ENCODE measurements at places on chromosomes 1 and 21. TPM values are rescaled to one million over a fixed set of nuclear protein-coding genes. Genes with fewer than 3 reads are reported as not detected.

DNA sequence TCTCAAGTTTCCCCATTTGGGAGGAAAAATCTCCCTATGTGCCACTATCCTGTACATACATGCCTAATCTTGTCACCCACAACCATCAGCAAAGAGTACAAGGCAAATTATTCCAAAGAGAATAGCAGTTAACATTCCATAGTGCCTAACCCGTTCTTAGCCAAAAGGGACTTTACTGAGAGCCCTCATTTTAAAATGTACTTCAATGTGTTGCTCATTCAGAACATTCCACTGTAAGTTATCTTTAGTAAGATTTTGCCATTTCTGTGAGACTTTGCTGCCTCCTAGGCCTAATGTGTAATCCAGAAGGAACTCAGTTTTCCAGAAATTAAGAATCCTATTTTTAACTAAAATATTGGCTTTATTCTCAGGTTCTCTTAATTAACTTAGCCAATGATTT is 11.3 kb upstream of the MRPL55 start:
- no peak overlapping the region for H3K27ac ChIP-seq
- H3K27me3 ChIP-seq, result no peaks in the 10 kb centered on the region
- no peak for DNase-seq

The WNT4 gene
- total RNA-seq, result not detected

DNA sequence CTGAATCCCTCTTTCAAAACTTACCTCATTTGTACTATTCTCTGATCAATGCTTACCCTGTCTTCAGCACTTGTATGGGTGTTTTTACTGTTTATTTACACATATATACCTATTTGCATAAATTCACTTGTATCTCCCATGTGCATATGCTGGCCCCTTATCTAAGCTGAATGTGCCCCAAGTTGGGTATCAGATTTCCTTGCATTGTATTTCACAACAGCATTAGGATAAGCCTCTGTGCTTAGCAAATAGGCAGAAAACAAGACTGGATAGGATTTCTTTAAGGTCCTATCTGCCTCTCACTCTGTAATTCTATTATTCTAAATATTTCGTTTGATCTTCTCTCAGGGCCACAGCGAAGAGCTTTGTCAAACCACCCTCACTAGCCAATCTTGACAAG is 45.9 kb upstream of the IPO9 start:
- H3K27ac ChIP-seq, result no peak overlapping the region
- no peaks in the 10 kb centered on the region for H3K4me1 ChIP-seq
- H3K4me3 ChIP-seq, result no peak overlapping the region
- peaks cover 3% of the 10 kb centered on the region for H3K27me3 ChIP-seq
- DNase-seq, result no peak

The S100A16 gene
- total RNA-seq, result not detected

The FMO5 gene
- total RNA-seq, result 0.10 TPM

- no peaks in the 10 kb centered on the region for H3K36me3 ChIP-seq
- H3K27ac ChIP-seq, result no peak overlapping the region
- DNase-seq, result no peak
- H3K4me1 ChIP-seq, result no peaks in the 10 kb centered on the region
- no peak overlapping the region for H3K4me3 ChIP-seq
Measured at GRCh38 chr1:22824975-22825374, 114.3 kb downstream of the EPHB2 start.

The AKR7A3 gene
- total RNA-seq, result 1.1 TPM

The CLCNKB gene
- total RNA-seq, result not detected

The RIPPLY3 gene
- total RNA-seq, result not detected

DNA sequence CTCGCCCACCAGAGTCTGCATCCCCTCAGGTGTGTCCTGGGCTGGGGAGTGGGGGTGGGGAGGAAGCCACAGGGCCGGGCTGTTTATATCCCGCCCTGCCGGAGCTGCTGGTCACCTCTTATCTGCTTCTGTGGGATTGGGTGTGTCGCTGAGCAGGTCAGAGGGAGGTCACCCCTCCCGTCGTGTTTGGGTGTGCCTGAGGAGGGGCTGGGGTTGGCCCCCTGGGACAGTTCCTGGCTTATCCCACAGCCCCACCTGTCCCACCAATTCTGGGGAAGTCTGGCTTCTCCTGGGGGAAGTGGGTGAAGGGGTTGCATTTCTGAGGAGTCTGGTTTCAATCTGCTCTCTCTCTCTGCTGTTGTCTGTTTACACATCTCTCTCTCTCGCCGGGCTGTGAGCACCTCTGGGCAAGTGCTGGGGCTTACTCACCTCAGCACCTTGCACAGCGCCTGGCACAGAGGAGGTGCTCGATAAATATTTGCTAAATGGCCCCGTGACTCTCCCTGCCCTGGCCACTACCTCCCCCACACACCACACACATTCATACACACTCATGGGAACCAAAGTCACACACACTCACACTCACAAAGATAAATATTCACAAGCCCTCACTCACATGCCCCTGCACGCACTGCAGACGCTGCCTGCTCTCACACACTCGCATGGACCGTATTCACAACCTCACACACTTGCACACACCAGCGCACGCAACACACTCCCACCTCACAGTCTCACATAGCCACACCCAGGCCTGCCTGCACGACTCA is 8.3 kb downstream of the ELF3 start:
- no peaks in the 10 kb centered on the region for H3K36me3 ChIP-seq
- H3K27ac ChIP-seq, result no peak overlapping the region
- DNase-seq, result no peak
- no peak overlapping the region for H3K4me3 ChIP-seq

The IL24 gene
- 0.16 TPM for total RNA-seq

DNA sequence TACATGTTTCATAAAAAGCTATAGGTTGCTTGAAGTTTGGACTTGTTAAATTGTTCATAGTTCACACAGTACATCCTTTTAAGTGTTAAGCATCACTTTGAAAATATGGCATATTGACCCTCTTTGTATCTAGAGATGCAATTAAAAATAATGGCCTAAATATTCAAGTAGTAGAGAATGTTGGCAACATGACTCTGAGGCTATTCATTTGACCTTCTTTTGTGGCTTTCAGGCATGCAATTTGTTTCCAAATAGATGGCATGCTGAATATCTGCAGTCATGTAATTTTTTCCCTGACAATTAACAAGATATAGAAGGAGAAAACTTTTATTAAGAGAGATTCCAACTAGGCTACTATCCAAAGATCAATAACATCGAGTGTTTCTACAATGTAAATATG is 230.5 kb upstream of the ZRANB2 start:
- H3K27ac ChIP-seq, result no peak overlapping the region
- H3K36me3 ChIP-seq, result no peaks in the 10 kb centered on the region
- DNase-seq, result no peak
- H3K27me3 ChIP-seq, result no peaks in the 10 kb centered on the region
- H3K4me1 ChIP-seq, result no peaks in the 10 kb centered on the region

DNA sequence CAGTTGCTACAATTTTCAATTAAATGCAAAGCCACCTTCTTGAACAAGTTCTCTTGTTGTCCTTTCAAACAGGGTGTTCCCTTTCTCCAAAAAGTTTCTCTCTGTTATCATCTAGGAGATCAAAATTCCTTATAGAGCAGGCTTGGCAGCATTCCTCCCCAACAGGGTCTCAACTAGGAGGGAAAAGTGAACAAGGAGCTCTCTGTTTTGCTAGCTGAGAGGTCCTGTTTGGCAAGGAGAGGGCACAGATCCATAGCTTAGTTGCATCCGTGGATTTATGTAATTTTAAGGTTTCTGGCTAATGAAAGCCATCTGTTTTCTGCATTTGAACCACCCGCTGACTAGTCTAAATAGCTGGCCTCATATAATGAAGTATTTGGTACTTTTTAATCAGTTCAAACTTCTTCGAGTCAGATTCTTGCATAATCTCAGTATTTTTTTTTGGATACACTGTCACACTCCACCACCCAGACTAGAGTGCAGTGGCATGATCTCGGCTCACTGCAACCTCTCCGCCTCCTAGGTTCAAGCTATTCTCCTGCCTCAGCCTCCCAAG is 54.0 kb downstream of the APP start:
- no peaks in the 10 kb centered on the region for H3K27me3 ChIP-seq
- no peak for DNase-seq
- H3K27ac ChIP-seq, result no peak overlapping the region
- H3K4me3 ChIP-seq, result no peak overlapping the region
- H3K36me3 ChIP-seq, result no peaks in the 10 kb centered on the region

GRCh38 chr1:151968058-151968457 is 25.6 kb downstream of the S100A10 start:
- 0 out of 2 replicates have a peak, but pooled peaks cover 5% of the 10 kb centered on the region for H3K27me3 ChIP-seq
- H3K36me3 ChIP-seq, result no peaks in the 10 kb centered on the region
- H3K4me1 ChIP-seq, result no peaks in the 10 kb centered on the region
- no peak overlapping the region for H3K27ac ChIP-seq
- no peak overlapping the region for H3K4me3 ChIP-seq

The PLA2G2D gene
- total RNA-seq, result 0.27 TPM

GRCh38 chr21:43752758-43753438 is 23.2 kb downstream of the CSTB start:
- H3K27ac ChIP-seq, result no peak overlapping the region
- H3K36me3 ChIP-seq, result peaks cover 9% of the 10 kb centered on the region
- H3K27me3 ChIP-seq, result no peaks in the 10 kb centered on the region
- no peak for DNase-seq

DNA sequence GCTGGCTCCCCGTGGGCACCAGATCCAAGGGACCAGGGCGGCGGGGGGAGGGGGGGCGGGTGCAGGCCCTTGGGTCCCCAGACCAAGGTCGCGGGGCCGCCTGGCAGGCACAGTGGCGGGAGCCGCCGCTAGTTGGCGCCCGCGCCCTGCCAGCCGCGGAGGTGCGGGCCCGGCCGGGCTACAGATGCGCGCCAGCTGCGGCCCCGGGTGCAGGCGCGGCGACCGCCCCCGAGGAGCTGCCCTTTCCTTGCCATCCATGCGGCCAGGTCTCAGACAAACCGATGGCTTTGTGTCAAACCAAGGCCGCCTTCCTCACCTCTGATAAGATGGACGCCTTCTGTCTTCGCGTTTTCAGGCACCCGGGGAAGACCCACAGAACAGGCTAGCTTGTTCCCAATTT is 2.2 kb upstream of the RUNX3 start:
- H3K4me1 ChIP-seq, result peaks cover 42% of the 10 kb centered on the region
- no peak overlapping the region for H3K4me3 ChIP-seq
- no peak for DNase-seq

DNA sequence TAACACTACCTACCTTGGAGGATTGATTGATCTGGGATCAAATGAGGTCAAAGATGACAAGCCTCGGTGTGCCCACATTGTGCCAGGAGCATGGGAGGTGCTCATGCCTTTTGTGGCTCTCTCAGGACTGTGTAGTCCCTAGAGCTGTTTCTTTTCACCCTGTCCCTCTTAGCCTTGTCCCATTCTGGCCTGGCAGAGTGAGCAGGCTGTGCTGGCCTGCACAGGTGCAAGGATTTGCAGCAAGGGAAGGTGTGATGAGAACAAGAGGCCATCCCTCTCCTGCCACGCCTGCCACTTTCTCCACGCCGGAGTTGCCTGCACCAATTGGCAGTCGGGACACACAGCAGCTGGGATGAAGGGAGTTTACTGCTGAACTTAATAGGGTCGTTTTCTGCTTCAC is 410.6 kb upstream of the VAMP3 start:
- no peaks in the 10 kb centered on the region for H3K36me3 ChIP-seq
- H3K27ac ChIP-seq, result no peak overlapping the region
- 0 out of 2 replicates have a peak, but pooled peaks cover 3% of the 10 kb centered on the region for H3K27me3 ChIP-seq
- DNase-seq, result no peak
